ENCODE measurements at places on chromosomes 2 and 18.

DNA sequence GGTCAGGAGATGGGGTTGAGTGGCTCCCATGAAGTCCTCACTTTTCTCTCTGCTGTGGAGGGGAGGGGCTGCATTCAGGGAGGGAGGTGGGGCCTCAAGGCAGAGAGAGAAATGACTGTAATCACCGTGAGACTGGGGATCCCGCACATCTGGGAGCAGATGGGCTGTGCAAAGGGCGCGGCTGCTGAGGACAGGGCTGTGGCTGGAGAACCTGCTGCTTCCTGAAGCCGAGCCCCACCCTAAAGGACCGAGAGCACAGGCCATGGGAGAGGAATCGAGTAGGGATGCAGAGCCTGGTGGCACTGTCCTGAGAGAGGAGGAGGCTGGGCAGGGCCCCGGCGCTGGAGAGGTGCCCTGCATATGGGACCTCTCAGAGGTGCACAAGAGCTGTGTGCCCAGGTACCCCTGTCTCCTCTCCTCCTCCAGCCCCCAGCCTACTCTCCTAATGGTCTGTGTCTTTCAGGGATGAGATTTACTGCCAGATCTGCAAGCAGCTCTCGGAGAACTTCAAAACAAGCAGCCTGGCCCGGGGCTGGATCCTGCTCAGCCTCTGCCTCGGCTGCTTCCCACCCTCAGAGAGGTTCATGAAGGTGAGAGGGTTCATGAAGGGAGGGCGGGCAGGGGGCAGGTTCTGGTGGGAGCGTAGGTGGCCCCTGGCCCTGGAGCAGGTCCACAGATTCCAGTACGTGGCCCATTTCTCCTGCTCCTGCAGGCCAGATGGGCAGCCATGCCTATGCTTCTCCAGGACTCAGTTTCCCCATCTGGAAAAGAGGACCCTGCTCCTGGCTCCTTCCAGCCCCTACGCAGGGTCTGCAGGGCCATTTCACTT is 25.9 kb upstream of the GPR17 start:
- DNase-seq: peak; percentile 56

DNA sequence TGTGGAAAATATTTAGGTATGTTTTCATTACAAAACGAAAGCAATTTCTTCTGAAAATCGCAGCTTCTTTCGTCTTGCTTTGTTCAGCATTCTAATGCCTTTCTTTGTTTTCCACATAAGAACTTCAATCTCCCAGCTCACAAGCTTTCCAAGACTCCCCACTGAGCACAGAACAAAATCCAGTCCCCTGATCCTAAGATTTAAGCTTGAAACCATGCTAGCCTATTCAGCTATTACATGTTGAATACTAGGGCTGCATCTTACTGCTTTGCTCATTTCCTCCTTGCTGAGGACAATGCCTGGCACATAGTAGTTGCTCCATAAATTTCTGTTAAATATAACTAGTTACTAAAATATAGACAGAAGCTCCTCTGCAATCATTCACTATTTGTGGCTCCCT is 160.6 kb downstream of the GALNT3 start:
- DNase-seq: no peak

DNA sequence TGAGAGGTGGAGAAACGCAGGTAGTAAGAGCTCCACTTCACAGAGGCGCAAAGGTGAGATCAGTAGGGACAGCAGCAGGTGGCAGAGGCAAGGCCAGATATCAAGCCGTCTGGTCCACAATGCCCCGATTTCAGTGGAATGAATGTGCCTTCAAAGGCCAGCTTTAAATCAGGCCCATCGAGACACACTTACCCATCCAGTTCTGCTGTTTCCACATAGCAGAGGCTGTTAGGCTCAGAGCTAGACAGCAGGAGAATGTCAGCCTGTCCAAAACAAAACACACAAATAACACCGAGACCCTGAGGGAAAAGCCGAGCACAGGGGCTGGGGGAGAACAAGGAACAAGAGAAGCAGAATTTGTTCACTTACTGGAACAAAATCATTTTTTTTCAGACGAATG is 75.8 kb upstream of the NARS1 start:
- no peak for DNase-seq

DNA sequence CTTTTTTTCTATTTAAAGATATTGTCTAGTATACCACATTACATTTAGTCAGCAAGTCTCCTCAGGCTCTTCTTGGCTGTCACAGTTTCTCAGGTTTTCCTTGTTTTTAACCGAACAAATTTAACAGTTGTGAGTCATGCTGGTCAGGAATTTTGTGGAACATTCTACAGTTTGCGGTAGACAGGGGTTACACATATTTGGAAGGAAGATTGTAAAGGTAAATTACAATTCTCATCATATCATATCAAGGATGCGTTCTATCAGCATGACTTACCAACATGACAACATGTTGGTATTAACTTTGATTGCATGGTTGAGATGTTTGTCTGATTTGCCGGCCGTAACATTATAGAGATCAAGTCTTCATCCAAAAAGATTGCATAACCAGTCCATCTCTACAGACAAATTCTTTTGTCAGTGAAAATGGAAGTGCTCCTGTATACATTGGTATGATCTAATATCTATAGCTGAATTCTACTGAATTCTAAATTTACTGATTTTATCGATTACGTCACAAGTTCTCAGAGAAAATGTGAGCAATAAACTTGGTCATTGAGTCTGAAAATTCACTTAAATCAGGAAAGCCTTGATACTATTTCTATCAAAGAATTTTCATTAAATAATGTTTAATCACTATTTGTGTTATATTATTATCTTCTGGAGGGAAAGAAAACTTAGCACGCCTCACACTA is 664.4 kb upstream of the SLC8A1 start:
- no peak for DNase-seq

DNA sequence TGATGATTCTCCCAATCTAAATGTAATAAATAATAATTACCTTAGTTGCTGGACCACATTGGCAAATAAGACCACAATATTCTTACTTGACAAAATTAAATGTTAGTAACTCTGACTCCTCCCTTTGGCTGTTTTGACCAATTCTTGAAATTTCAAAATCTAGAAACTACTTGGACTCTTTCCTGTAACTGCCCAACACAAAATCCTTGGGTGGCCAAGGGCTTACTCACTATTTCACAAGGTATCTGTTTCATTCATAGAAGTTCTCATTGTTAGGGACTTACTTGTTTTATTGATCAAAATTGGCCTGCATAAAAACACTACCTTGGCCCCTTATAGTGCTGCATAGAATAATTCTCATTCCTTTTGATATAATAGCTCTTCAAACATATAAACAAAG is 19.4 kb downstream of the CDH20 start:
- DNase-seq: no peak

DNA sequence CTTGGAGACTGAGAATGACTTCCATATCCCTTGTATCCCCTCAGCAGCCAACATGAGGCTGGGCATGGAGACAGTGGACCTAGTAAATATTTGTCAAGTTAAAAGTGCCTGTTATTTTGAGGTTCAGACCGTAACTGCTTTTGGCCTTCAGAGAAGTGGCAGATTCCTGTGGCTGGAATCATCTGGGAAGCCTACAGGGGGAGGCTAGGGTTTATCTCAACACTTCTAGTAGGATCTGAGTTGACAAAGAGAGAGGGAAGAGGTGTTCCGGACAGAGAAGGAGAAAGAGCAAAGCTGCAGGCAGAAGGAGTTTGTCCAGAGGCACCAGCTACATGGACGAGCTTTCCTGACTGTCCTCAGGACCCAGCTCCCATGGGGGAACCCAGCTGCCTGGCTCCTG is 27.0 kb downstream of the SLC14A2 start:
- no peak for DNase-seq

DNA sequence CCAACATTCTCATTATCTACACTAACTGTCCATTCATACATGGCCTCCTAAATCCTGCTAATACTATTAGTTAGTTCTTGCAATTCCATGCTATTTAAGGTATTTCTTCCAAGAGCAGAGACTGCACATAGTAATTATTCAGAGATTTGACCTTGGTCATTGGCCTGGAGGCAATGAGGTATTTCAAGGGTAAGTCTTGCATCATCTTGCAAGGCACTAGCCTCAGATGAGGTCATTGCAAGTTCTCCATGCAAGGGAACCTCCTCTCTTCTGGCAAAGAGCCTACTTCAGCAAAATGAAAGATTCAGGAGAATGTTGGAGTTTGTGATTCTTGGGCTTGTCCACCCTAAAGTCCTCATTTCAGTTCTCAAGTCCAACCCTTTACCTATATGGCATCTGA is 48.5 kb upstream of the IKZF2 start:
- no peak for DNase-seq

DNA sequence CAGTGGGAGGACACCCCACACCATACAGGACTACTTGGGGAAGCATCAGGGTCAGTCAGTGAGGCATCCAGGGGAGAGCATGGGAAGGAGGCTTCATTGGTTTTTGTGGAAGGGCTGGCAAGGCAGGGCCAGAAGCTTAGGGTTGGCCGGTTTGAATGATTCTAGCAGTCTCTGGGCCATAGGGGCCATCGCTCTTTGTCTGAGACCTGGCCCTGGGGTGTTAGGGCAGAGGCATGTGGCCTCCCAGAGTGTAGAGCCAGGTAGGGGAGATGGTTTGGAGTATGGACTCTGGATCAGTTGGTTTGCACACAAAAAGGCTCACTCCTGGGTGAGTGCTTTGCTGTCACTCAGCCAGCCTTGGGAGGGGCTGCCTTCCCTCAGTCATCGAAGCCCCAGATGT is 98.5 kb downstream of the GLI2 start:
- no peak for DNase-seq

DNA sequence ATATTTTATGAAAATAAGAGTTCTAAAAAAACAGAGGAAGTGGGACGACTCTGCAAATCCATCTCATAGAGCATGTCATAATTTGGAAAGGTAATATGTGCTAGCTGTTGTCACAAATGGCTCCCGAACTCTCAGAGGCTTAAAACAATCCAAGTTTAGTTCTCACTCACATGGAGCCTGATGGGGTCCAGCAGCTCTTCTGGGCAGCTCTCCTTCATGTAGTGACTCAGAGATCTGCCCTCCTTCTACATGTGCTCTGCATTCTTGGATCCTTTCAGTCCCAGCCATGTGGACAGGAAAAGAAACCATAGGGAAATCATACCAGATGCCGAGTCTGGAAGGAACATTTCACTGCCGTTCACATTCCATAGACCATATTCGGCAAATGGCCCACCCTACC is 180.1 kb upstream of the APCDD1 start:
- no peak for DNase-seq

GRCh38 chr2:8669157-8669817 is 12.6 kb upstream of the ID2 start:
- no peak for DNase-seq

DNA sequence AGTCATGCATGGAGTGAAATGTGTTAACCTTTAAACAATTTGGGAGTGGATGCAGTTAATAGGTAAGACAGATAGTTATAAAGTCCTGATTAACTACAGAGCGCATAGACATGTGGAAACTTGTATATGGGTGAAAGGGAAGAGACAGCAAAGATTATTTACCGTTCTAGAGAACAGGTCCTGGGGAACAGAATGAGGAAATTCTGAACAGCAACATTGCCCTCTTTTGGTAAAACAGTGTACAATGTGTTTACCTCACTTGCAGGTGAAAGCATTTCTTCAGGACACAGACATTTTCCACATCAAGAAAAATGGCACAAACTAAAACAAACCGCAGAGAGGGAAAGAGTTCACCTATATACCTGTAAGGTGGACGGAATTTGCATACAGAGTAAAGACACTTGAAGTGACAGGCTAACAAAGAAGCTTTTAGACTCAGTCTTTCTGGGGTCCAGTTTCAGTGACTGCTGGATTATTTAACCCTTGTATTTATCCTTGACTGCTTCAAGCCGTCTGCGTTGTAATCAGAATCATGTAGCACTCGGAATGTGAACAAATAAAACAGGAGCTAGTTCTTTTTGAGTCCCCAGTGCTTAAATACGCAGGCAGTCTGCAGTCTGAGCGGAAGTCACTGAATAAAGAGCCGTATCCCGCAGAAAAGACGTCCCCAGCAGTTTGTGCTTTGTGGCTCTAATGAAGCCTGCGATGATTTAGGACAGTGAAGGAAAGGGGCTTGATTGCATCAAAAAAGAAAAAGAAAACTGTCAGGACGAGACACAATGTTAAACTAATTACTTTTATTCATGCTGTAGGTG is 364.8 kb upstream of the GALNT5 start:
- no peak for DNase-seq

DNA sequence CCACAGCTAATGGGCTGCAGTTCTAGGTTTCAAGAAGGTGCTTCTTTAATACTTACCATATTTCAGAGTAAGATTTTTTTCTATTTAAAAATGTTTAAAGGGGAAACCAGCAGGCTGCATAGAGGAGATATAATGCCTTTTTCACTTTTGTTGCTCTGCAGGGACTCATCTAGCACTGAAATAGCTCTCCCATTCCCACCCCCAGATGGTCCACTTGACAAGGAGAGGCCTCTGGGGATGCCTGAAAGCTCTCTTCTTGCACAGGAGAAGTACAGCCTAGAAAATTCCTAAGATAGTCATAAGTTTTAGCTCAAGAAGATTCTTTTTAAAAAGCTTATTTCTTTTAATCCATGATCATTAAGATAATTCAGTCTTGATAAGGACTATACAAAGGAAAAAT is 126.4 kb downstream of the CDH2 start:
- DNase-seq: no peak
